T-helper 1 cell (primary cell): ENCODE measurements at places on chromosomes 6 and 20.
A peak's percentile ranks its signal among the peaks of the same experiment; 100 is the strongest.

GRCh38 chr6:6734479-6735465 lies 146.3 kb downstream of the LY86 start:
- no peak for DNase-seq

- DNase-seq, result peak; percentile 42
Measured at GRCh38 chr6:7108964-7109836, 1.4 kb downstream of the RREB1 start.

DNA sequence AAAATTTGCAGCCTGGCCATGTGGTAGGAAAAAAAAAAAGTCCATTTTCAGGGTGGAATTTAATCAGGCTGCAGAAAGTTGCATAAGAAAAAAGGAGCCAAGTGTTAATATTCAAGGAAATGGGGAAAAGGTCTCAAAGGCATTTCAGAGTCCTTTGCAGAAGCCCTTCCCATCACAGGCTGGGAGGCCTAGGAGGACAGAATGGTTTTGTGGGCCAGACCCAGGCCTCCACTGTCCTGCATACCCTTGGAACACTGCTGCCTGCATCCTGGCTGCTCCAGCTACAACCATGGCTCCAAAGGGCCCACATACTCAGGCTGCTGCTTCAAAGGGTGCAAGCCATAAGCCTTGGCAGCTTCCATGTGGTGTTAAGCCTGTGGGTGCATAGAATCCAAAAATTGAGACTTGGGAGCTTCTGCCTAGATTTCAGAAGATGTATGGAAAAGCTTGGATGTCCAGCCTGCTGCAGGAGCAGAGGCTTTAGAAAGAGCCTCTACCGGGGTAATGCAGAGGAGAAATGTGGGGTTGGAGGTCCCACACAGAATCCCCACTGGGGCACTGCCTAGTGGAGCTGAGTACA lies 239.0 kb upstream of the STXBP5 start:
- DNase-seq, result no peak

DNA sequence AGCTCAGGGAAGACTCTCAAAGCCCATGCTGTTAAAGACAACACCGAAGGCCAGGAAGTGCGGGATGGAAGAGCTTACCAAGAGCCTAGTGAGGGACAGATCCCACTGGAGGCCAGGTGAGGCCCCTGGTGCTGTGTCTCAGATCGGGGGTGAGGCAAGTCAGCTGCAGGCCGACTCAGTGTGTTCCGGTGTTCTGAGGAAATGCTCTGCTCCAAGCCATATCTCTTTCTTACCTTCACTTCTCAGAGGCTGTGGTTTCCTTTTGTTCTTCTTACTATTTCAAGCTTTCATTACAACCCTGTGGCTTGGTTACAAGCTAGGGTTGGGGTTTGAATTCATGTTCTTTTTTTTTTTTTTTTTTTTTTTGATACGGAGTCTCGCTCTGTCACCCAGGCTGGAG lies 114.3 kb upstream of the ZFP64 start:
- DNase-seq, result no peak

DNA sequence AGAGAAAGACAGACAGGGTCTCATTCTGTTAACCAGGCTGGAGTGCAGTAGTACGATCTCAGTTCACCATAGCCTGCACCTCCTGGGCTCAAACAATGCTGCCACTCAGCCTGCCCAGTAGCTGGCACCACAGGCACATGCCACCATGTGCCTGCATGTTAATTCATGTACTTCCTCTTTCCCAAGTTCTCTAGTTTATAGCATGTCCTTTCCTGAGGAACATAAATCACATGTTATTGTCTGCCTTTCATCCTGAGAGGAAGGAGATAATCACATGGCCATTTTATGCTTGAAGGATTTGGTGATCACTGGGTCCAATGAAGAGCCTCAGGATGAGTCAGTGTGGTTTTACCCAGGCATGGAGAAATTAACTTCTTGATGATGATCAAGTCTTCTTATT lies 47.9 kb downstream of the COL11A2 start:
- no peak for DNase-seq

- no peak for DNase-seq
Measured at GRCh38 chr6:133854364-133855275, 34.3 kb upstream of the TCF21 start.

GRCh38 chr6:155162682-155163081 lies 101.1 kb upstream of the CLDN20 start:
- DNase-seq, result no peak

DNA sequence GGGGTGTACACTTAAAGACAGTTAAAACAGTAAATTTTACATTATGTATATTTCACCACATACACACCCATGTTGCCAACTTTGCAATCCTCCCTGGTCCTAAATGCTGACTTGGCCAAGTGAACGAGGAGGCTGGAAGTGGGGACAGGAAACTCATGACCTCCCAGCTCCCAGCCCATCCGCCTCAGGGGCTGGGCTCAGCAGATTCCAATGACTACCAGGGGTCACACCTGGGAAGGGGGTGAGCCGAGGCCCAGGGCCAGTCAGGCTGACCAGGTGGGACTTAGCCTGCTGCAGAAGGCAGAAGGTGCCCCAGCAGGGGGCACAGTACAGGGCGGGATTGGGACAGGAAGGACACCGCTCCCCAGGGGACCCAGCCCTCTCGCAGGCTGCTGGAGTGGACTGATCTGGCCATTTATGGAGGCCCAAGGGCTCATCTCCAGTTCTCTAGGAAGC lies 2.4 kb downstream of the SIGLEC1 start:
- no peak for DNase-seq

GRCh38 chr6:150275489-150275888 lies 93.3 kb upstream of the IYD start:
- DNase-seq, result no peak

GRCh38 chr6:44390158-44390683 lies 2.7 kb downstream of the CDC5L start:
- DNase-seq, result no peak

GRCh38 chr6:108365478-108365877 lies 70.6 kb downstream of the AFG1L start:
- DNase-seq, result no peak

GRCh38 chr20:41170386-41171105 lies 33.2 kb downstream of the PLCG1 start:
- DNase-seq, result no peak

DNA sequence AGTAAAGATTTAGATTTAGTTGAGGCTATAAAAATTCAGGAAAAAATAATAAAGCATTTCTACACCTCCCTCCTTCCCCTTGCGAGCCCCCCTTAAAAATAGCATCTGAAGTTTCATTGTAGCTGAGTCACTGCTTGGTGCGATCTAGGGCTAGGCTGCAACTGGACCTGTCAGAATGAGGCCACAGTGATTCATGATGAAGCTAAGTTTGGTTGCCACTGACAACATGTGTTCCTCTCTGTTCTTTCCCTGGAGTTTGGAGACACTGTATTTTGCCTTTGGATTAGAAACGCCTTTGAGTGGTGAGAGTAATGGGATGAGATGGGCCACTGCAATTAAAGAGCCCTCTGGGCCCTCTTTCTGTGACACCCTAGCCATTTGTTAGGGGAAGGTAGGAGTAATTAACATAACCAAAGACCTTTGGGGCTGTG lies 334.1 kb downstream of the NRN1 start:
- no peak for DNase-seq

GRCh38 chr6:134097114-134097707 lies 44.8 kb upstream of the SLC2A12 start:
- peak; percentile 41 for DNase-seq

DNA sequence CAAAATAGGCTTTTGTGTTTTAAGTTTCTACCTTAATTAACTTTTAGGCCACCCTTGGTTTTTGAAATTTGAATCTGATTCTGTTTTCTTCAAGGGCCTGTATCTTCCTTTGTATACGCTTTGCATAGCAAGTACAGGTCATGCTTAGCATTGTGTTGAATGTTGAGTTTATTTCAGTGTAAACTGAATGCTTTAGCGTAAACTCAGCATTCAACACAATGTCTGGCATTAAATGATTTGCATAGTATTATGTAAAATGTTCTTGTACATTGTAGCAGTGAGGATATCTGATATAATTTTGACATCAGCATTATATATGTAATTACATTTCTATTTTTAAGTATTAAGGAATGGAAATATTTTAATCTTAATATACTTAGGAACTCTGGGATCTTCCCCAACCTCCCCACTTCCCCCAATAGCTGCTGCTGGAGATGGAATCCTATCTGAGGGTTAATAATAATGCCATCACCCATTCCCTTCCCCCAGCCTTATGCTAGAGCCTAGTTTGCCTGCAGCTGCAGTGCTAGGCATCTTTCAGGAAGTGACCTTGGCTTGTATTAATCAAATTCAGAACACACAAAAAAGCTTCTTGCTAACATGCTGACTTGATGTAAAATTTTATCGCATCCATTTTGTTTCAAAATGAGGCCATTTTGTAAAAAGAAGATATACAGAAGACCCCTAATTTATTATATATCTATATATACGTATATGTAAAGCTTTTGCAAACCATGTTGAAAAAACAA lies 73.1 kb downstream of the NCOA3 start:
- DNase-seq, result no peak

GRCh38 chr20:48745330-48745729 lies 82.5 kb downstream of the PREX1 start:
- no peak for DNase-seq

GRCh38 chr20:15977026-15977425 lies 596.2 kb downstream of the KIF16B start:
- no peak for DNase-seq

DNA sequence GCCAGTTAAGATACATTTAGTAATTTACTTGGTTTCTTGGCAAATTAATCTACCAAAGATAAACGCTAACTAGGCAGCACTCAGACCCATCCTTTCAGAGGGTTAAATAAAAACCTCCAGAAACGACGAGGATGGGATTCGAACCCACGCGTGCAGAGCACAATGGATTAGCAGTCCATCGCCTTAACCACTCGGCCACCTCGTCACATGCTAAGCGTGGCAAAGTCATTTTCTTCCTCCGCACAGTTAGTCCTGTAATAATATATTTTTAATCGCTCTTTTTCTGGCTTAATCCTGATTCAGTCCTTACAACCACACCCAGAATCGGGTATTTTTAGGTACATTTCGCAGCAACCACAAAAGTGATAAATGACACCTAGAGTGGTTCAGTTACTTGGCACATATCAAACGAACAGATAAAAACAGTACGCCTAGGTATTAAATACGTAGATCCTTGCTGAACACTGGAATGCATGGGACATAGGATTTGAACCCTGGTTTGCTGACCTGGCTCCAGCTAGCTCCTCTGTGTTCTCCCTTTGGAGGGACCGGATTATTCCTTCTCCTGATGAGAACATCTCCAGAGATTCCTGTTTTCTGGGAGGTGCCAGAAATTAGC lies 71.6 kb downstream of the GPX5 start:
- no peak for DNase-seq

- DNase-seq, result no peak
Measured at GRCh38 chr20:58228484-58229197, at the start of gene ANKRD60. Gene ANKRD60, minus strand, starts transcription at chr20:58228653. Its CDS starts 0 bp downstream, at chr20:58228653.

DNA sequence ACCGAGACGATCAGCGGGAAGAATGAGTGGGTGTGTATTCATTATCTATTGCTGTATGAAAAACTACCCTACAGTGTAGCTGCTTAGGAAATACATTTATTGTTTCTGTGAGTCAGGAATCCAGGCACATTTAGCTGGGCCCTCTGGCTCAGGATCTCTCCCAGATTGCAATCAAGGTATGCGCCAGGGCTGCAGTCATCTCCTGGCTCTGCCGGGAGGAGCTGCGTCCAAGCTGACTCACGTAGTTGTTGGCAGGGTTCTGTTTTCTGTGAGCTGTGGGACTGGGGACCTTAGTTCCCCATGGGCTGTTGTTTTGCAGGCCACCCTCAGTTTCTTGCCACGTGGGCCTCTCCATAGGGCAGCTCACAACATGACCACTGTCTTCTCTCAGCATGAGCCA lies 68.2 kb upstream of the FUCA2 start:
- no peak for DNase-seq

DNA sequence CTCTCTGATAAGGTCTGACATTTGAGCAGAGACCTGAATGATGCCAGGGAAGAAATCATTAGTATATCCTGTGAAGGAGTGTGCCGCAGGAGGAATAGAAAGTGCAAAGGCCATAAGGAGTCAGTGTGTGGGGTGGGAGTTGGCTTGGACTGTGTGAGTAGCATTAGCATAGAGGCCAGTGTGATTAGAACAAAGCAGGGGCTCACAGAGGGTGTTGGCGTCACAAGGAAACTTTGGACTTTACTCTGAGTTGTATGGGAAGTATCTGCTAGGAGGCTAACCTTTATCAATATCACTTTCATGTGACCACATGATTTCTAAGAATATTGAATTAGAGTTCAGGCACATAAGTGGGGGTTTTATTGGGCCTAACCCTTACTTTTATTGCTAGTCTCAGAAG lies 12.1 kb downstream of the TMEM200A start:
- no peak for DNase-seq

GRCh38 chr20:7911586-7912330 lies 28.5 kb downstream of the HAO1 start:
- DNase-seq, result no peak

- DNase-seq, result no peak
Measured at GRCh38 chr6:79604583-79605037, 26.5 kb upstream of the SH3BGRL2 start.

DNA sequence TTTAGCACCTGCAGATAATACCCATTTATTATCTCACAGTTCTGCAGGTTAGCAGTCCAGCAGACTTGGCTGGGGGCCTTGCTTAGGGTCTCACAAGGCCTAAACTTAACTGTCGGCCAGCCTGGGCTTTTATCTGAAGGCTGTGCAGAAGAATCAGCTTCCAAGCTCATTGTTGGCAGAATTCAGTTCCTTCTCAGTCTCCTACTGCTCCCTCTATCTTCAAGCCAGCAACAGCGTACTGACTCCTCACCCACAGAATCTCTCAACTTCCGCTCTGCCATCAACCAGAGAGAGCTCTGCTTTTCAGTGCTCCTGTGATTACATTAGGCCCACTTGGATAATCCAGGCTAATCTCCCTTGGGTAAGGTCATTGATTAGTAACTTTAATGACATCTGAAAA lies 30.2 kb upstream of the NHSL1 start:
- DNase-seq, result no peak

- no peak for DNase-seq
Measured at GRCh38 chr6:138550346-138550767, 51.1 kb upstream of the NHSL1 start.

DNA sequence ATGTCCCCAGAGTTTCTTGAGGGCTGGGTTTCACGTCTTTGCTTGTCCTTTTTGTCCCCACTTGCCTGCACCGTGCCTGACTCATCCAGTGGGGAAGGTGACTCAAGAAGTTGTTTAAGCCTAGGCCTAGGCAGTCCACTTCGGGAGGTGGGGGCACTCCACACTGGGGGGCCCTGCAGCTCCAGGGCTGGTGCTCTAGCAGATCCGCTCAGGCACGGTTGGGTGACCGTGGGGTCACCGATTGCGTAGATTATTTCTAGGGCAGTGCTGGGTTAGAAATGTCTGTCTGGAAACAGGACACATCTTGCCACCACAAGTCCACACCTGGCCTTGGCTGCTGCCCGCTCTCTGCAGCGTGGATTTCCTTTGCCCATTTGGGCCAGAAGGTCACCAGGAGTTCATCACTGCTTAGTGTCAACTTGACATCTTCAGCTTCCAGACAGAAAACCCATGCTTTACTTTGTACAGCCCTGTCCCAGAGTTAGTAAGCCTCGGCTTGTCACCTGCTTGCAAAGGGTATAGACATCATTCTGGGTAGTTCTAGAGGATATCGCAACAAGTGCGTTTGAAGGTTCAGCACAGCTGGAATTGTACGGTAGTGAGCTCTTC lies 13.6 kb upstream of the C20orf144 start:
- no peak for DNase-seq

GRCh38 chr20:54068966-54069365 lies 1.4 kb downstream of the BCAS1 start:
- DNase-seq, result no peak

- no peak for DNase-seq
Measured at GRCh38 chr20:1207293-1207878, 4.1 kb downstream of the C20orf202 start.

GRCh38 chr6:139006477-139006876 lies 18.4 kb upstream of the REPS1 start:
- no peak for DNase-seq

- no peak for DNase-seq
Measured at GRCh38 chr20:40006168-40006860, 682.7 kb downstream of the MAFB start.
